ENCODE measurements at places on chromosomes 3 and 15.

- DNase-seq = no peak
These were observed 41.0 kb downstream of the AQP9 start for GRCh38 chr15:58179206-58179605.

GRCh38 chr3:146187334-146187950 lies 26.5 kb upstream of the PLOD2 start:
- DNase-seq = peak; percentile 62

GRCh38 chr3:120448756-120449155 lies 2.0 kb downstream of the FSTL1 start:
- no peak for DNase-seq

DNA sequence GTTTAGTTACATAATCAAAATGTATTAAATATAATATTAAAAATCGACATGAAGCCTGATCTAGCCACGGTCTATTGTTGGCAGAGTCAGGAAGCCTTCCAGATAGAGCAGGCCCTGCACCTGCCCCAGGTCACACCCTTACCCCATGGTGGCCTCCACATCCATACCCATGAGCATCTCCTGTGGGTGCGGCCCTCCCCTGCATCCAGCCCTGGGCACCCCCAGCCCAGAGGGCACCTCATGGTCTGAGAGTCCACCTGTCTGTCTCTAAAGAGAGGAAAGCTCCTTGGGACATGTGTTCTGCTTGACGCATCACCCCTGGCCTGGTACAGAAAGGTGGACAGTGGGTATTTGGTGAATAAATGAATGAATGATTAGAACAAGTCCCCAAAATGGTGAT lies 37.2 kb upstream of the CSPG4 start:
- DNase-seq = no peak

DNA sequence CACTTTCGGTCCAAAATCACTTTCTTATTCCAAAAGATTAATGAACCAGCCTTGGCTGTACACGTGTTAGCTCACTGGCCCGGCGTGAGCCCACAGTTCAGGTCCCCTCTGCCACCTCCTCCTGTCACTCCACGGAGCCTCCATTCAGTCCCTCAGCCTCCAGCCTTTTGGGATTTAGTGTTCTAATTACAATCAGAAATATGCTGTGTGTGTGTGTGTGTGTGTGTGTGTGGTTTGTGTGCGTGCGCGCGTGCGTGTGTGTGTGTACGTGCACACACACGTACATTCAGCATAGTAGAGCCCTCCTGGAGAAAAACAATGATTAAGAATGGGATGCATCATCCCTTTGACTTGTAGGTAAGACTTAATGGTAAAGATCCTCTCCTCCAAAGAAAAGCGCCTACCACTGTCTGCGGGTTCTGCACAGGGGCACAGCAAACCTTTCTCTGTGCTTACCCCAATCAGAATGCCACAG lies 801 bp downstream of the CA12 start:
- no peak for DNase-seq

GRCh38 chr15:85554852-85555521 lies 174.6 kb downstream of the AKAP13 start:
- no peak for DNase-seq

- no peak for DNase-seq
These were observed 38.5 kb downstream of the C3orf62 start for GRCh38 chr3:49238274-49239127.

GRCh38 chr3:48739617-48739954 lies 22.6 kb upstream of the IP6K2 start:
- DNase-seq = no peak

GRCh38 chr3:127694467-127695215 lies 21.9 kb downstream of the ABTB1 start:
- DNase-seq = no peak

DNA sequence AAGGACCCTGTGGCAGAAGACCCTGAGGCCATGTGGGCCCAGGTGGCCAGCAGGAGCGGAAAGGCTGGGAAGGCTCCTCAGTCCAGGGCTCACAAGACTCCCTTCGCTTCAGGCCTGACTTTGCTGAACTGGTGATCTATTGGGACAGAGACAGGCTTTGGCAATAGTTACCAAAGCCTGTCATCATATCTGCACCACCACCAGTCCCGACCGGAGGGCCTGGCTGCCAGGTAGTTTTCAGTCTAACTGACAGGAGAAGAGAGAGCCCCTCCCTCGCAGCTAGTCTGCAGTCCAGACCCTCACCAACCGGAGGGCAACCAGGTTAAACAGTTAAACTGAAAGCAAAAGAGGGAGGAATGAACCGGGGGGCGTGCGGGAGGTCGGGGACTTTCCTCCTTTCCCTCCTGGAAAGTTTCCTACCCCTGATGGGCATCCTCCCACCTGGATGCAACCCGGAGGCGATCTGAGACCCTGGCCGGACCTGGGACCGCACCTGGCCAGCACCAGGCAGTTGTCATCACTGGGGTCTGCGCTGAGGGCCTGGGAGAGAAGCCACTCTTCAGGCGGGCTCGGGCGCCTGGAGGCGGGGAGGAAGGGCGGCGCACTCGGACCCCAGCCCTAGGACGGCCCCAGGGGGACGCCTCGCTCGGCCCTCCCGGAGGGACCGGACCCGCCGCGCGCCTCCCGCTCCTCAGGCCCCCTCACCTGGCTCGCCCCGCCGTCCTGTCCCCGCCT lies 435 bp downstream of the RAB27A start:
- DNase-seq = no peak

DNA sequence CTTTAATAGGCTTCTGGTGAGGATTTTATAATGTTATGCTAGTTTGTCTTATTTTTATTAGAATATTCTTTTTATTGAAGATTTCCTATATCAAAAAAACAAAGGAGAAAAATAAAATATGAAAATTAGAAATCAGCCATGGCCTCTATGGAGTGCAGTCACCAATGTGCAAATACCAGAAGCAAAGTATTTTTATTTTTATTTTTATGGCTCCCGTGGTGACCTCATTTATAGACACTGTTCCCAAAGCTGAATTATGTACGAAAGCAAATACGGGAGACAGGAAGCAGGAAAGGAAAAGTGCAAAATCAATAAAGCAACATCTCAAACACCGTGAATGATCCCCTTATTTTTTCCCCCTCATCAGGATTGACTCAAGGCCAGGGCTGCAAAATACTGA lies 35.1 kb downstream of the DAZL start:
- DNase-seq = no peak

DNA sequence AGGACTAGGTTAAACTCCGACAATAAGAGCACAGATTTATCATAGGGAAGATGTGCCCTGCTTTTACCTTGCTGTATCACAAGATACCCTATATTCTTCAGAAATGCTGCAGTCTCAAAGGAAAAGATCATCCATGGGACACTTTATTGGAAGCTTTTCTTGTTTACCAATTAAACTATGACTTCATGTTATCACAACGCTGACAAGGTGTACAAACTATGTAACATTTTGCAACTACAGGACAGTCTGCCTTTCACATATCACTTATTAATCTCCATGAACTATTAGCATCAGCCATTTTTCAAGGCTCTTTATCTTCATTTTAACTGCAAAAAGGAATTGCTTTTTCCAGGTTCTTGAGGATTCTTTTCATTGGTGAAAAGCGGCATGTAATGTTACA lies 34.0 kb downstream of the CBLB start:
- DNase-seq = no peak

DNA sequence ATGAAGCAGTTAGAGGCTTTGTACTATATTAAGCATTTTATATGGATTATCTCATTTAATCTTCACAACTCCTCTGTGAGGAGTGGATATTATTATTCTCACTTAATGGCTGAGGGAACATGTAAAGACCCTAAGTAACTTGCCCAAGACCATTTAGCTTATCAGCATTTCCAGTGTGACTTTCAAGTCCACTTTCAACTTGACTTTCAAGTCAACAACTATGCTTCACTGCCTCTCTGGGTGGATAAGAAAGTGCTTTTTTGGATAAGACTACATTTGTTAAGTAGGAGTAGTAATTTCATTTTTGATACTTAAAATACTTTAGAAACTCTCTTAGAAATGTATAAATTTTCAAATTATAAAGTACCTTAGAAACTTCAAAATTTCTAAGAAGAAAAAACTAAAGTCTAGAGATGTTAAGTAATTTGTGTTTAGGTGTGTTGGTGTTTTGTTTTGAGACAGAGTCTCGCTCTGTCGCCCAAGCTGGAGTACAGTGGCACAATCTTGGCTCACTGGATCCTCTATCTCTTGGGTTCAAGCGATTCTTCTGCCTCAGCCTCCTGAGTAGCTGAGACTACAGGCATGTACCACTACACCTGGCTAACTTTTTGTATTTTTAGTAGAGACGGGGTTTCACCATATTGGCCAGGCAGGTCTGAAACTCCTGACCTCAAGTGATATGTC lies 71.8 kb downstream of the MINDY2 start:
- no peak for DNase-seq

- DNase-seq = no peak
These were observed 141.2 kb upstream of the LINGO1 start for GRCh38 chr15:77773903-77774302.

DNA sequence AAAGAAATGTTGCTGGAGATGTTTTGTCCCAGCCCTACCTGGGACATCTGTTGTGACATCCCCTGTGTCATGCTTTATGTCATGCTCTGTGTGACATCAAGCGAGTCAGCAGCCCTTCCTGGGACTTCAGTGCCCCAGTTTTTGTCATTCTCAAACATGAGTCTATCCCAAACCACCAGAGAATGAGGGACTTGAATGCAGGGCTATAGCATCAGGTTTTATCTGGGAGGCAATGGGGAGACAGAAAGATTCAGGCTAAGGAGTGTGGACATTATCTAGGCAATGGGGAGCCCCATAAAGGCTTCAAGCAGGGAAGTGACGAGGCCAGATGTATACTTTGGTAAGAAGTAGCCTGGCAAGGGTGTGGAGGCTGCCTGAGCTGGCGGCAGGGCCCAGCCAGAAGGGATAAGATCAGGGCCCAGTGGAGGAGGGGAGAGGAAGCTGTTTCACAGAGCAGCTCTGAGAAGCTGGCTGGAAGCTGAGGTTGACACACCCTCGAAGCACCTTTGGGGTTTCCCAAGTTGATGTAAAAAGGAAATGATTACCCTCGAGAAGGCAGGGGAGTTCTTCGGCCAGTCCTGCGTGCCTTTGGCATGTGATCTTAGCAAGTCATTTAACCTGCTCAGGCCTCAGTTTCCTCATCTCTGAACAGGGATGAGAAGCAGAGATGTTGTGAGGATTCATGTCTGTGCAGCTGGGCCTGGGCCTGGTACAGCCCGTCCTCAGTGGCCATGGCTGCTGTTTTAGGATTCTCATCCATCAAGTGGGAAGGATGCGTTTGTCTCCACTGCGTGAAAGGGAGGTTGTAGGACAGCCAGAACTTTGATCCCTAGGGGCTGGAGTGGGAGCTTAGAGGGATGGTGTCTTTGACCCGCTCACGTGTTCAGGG lies 34.3 kb downstream of the IRAK2 start:
- DNase-seq = no peak

- no peak for DNase-seq
These were observed 294.2 kb upstream of the SEMA6D start for GRCh38 chr15:47422881-47423665.

GRCh38 chr3:158058495-158059130 lies 47.6 kb downstream of the SHOX2 start:
- peak; percentile 83 for DNase-seq

DNA sequence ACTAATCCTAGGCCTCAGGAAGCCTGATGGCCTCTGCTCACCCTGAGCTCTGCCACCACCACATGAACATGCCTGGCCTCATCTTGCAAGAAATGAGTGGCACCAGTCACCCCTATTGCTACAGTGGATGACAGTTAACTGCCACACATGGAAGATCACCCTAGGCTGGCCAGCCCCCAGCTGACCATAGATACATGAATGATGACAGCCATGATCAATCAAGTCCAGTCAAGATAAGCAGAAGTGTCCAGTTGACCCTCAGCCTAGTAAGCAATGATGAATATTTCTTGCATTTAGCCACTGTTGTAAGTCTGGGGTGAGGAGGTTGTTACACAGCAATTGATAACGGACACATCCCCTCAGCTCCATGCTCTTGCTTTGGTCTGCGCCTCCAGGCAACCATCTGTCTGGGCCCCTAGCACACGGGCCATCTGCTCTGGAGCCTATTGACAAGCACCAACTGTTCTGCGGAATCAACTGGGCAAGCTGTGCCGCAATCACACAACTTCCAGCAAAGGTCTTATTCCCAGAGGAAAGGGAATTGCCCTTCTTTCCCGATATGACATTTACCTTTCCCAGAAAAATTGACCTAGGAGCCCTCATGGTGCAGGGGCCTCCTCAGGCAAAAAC lies 2.2 kb upstream of the LYZL4 start:
- DNase-seq = no peak

DNA sequence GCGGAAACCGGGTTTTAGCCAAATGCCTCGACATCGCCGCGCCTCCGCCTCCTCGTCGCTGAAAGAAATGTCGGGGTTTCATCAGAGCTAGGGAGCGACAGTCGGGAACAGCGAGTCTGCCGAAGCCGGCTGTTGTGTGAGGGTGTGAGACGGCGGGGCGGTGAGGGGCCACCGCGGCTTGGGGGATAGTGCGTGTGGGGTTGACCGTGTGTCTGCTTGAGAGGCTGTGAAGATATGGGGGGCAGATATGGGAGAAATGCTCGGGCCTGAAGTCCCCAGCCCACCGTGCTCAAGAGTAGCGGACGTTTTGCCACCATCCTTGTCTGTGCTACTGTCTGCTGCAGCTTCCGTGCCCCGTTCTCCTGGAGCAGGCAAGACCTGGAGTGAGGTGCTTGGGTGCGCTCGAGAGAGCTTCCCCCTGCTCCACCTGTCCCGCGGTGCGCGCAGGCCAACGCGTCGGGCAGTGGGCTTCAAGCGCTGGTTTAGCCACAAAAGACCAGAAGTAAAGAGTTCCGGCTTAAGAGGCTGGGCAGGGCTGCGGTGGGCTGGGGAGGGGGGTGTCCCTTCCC lies 716 bp upstream of the ISLR2 start:
- DNase-seq = no peak

DNA sequence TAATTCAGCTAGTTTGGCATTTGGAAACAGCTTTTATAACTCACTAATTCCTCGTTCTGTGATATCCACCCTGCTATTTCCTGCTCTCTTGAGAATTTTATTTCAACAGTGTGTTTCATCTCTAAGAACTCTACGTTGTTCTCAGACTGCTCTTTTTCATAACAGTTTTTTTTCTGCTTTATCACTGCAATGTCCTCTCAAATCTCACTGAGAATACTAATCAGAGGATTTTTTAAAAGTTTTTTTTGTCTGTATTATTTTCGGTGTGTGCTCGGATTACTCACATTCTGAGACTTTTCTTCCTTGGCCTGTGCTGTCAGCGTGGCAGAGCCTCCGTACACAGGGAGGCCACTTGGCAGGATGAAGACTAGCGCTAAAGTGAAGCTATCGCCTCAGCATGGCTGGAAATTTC lies 59.4 kb upstream of the NEO1 start:
- DNase-seq = no peak

DNA sequence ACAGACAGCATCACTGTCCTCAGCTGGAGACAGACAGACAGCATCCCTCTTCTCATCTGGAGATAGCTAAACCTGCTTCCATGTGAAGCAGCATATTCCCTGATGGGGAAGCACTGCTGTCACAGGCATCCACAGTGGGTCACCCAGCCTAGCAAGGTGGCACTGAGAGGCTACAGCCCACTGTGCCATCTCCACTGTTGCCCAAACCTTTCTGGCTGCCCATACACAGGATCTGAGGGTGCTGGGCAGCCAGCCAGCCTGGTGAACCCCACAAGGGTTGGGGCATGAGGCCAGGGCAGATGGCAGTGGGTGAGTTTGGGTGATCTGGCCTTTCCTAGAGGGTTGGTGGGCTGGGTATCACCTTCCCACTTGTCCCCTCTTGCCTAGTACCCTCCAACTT lies 11.7 kb downstream of the CHST13 start:
- no peak for DNase-seq

Data from NCI-H2227 treated with DMSO at 0.1 percent for 48 hours (cell line).